ENCODE measurements at places on chromosomes 6 and 20.
A peak's percentile ranks its signal among the peaks of the same experiment; 100 is the strongest.

- DNase-seq = peak; percentile 15
These were observed 1.9 kb upstream of the PPP1R3G start for GRCh38 chr6:5083307-5083583.

GRCh38 chr20:22829356-22829755 lies 205.8 kb upstream of the SSTR4 start:
- DNase-seq = no peak

- DNase-seq = no peak
These were observed 16.7 kb downstream of the DYNLT1 start for GRCh38 chr6:158627940-158628211.

DNA sequence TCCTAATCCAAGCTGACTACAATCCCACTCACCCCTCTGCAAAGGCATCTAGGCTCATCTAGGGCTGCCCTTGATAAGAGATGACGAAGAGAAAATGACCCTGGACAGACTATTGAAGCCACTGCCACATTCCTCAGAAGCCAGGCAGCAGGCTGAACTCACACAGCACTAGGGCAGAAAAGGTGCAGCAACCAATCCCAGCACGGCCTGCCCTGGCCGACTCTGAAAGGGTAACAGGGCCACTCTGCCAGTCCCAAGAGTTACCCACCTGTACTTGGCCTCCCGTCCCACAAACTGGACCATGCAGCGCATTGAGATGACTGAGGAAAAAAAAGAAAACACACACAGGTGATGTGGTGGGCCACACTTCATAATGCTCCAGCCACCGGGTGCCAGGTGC lies 9.1 kb downstream of the MTCH1 start:
- DNase-seq = no peak

- DNase-seq = no peak
These were observed 144.3 kb downstream of the PXDC1 start for GRCh38 chr6:3607171-3607570.

DNA sequence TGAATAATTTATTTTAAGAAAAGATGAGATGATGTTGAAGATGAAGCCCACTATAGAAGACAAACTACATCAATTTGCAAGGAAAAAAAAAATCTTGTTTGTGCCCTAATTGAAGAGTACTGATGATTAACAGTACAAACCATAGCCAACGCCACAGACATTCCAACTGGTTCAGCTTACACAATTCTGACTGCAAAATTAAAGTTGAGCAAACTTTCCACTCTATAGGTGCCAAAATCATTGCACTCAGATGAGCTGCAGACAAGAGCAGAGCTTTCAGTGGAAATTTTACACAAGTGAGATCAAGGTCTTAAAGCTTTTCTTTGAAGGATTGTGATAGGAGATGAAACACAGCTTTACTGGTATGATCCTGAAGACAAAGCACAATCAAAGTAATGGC lies 85.3 kb downstream of the OGFRL1 start:
- DNase-seq = no peak

- no peak for DNase-seq
These were observed 47.9 kb upstream of the TXNDC5 start for GRCh38 chr6:7958464-7958863.

- DNase-seq = peak; percentile 75
These were observed 55.0 kb downstream of the GNAS start for GRCh38 chr20:58907320-58908137.

DNA sequence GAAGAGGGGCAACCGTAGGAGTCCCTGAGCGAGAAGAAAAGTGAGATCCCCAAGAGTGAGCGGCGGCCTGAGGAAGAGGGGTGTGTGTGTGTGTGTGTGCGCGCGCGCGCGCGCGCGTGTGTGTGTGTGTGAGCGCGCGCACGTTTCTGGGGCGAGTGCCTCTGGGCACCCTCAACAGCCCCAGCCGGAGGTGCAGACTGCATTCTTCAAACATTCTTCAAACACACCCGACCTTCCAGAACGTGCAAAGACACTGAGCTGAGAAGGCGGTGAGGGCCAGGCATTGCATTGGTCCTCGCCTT lies 76.2 kb upstream of the FOXP4 start:
- no peak for DNase-seq

DNA sequence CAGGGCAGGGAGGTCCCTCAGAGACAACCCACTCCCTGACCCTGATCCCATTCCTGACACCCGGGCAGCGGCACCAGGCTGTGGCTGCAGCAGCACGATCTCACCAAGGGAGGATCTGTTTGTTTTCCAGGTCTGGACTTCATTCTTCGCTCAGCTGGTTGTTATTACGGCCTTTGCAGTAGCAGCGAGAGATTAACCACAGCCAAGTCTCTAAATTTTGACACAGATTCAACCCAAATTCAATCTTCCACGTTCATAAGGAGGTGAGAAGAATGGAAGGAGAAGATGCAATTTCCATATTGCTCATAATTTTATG lies 91.1 kb upstream of the THBS2 start:
- no peak for DNase-seq

DNA sequence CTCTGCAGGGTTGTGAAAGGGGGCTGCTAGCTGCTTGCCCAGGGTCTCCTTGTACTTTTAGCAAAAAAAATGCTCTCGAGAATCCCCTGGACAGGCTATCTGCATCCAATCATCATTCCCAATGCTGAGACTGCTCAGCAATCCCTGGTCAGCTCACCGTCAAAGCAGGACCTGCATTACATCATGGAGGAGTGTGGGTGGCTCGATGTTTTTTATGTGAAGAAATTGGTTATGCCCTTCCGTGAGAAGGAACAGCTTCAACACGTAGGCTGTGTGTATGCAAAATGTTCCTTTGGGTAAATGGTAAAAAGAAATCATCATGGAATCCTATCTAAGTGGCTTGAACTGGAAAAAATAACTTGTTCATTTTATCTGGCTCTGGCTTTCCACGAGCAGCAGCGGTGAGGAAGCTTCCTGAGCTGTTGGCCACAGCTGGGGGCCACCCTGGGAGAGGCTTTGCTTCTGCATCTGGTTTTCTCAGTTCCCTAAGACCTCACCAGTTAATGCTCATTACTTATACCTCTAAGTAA lies 111.4 kb downstream of the FYN start:
- DNase-seq = no peak

GRCh38 chr20:19460386-19460785 lies 247.9 kb downstream of the SLC24A3 start:
- peak; percentile 16 for DNase-seq

DNA sequence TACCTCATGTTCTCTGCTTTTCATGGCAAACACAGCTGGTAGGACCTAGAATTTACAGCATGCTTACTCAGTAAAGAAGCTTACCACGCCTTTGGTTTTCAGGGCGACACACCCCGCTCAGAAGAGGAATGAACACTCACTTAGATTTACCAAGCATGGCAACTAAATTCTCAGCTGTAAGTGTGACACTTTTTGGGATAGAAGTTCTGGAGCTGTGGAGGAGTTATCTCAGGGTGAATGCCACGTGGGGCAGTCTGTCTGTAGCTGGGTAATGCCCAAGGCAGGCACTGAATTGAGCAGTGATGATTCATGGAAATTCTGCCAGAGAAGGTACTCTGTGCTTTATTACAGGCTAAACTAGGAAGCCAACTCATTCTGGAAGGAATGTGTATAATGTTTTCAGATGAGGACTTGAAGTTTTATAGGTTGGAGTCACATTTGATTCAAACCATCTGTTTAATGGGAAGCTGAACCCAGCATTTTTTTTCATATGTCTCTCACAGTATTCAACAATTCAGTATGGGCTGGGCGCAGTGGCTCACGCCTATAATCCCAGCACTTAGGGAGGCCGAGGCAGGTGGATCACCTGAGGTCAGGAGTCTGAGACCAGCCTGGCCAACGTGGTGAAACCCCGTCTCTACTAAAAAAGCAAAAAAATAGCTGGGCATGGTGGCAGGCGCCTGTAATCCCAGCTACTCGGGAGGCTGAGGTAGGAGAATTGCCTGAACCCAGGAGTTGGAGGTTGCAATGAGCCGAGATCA lies 3.5 kb upstream of the PRIM2 start:
- DNase-seq = peak; percentile 99

DNA sequence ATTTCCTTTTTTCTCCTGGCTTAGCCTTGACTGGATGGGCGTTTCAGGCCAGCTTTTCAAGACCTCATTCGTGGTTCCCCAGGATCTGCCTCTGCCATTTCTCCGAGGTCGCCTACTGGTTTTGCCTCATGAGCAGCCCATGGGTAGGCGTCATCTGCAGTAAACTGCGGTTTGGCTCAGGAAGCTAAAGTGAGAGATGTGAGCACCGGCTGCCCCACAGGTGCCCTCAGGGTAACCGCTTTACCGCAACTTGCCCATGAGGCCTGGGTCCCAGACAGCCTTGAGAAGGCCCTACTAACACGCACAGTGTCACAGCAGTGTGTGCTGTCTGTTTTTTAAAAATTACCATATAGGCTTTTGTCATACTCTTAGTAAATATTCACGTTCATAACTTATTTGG lies 53.4 kb upstream of the TBXT start:
- DNase-seq = no peak

DNA sequence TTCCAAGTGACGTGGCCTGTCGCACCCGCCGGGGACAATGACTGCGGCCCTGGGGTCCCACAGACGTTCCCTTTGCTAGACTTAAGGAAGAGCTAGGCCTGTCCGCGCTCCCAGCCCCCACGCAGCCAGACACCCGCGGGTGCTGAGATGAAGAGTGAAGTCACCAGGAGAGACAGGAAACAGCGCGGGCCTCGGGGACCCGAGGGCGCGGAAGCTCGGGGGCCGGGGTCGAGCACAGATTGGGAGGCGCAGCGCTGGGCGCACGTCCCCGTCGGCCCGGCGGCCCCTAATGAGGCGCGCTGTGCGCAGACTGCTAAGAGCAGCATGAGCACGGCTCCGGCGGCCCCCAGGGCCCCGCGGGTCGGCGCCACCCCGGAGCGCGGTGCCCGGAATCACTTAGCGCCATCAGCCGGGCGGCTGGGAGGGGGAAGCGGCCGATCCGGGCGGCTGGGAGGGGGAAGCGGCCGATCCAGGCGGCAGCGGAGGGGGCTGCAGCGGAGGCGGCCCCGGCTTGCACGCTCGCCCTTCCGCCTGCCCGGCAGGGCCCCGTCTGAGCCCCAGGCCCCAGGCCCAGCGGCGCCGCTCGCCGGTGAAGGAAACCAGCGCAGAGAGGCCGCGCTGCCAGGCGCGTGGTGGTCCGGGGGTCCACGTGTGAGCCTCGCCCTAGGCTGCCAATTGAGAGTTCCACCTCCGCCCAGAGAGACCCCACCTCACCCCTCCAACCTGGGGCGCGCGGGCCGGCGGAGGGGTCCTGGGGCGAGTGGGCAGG lies 8.3 kb upstream of the AVP start:
- no peak for DNase-seq

GRCh38 chr6:127477658-127478057 lies 18.5 kb upstream of the KIAA0408 start:
- DNase-seq = no peak

- DNase-seq = no peak
These were observed 81.7 kb upstream of the CD83 start for GRCh38 chr6:14035874-14036273.

DNA sequence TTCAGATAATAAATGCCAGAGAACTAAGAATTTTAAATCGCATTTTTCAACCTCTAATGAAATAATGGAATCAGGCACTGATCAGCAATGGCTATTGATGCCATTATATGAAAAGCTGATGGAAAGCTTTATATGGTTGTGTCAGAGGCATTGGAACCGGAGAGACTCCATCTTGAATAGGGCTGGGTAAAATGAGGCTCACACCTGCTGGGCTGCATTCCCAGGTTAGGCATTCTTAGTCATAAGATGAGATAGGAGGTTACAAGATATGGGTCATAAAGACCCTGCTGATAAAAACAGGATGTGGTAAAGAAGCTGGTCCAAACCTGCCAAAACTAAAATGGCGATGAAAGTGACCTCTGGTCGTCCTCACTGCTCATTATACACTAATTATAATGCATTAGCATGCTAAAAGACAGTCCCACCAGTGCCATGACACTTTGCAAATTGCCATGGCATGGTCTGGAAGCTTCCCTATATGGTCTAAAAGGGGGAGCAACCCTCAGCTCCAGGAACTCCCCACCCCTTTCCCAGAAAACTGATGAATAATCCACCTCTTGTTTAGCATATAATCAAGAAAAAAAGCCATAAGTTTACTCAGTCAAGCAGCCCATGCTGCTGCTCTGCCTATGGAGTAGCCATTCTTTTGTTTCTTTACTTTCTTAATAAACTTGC lies 40.2 kb upstream of the CD83 start:
- DNase-seq = peak; percentile 40

DNA sequence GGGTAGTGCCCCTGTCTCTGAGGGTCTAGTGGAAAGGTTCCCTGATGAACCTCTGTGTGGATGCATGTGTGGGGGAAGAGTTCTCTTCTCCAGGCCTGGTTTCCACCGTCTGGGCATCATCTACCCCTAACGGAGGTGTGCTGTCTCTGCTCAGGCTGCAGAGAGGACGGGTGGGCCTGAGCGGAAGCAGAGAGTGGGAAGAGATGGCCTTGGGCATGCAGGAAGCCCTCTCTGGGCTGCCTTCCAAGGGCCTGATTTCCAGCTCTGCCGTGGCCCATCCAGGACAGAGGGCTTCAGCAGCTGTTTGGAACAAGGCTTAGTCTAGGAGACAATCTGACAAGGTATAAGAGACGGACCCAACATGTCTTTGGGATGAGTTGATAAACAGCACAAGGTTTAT lies 220.1 kb upstream of the DTNBP1 start:
- no peak for DNase-seq

DNA sequence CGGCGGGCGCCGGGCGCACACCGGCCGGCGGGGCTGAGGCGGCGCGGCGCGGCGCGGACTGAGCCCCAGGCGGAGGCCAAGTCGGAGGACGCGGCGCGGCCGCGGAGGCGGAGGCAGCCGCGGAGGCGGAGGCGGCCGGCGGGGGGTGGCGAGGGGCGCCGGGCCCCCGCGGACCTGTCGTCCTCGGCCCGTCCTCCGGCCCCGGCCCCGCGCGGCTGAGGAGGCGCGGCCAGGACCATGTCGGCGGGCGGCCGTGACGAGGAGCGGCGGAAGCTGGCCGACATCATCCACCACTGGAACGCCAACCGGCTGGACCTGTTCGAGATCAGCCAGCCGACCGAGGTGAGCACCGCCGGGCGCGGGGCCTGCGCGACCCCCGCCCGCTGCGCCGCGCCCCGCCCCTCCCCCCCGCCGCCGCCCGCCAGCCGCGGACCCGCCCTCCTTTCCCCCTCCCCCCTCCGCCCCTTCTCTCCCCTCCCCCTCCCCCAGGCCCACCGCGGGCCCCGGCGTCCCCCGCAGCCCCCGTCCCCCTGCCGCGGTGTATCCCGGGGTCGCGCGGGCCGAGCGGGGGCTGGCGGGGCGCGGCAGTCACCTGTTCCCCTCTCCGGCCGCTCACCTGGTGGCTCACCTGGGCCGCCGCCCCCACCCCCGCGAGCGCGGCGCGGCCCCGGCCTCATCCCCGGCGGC lies at the start of gene AFDN:
Gene AFDN (plus strand): TSS at position 16 of the 687 bp plus-strand sequence. CDS start 222 bp downstream, at position 238.
- no peak for DNase-seq

DNA sequence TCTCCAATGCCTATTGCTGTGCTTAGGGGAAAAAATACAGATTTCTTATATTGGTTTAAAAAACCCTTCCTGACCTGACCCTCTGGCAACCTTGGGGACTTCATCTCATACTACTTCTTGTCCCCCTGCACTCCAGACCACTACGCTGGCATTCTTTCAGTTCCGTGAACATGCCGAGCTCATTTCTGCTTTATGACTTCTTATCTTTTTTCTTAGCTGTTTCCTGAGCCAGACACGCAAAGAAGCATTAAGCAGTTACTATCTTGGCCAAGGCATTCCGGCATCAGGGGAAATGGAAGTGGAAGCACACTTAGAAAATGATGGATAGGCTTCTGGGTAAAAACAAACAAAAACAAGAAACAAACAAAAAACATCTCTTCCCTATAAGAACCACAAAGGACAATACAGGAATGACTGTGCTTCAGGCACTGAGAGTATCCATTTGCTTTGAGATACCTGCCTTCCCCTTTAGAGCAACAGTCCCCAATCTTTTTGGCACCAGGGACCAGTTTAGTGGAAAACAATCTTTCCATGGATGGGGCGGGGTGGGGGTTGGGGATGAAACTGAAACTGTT lies 4.4 kb upstream of the CCDC28A start:
- no peak for DNase-seq

GRCh38 chr20:19765266-19765665 lies 7.2 kb downstream of the RIN2 start:
- DNase-seq = no peak
